H4 (cell line): ENCODE measurements at places on chromosomes 16 and 17.
A peak's percentile ranks its signal among the peaks of the same experiment; 100 is the strongest.

GRCh38 chr17:12613566-12613965 lies 52.1 kb upstream of the MYOCD start:
- DNase-seq, result no peak

DNA sequence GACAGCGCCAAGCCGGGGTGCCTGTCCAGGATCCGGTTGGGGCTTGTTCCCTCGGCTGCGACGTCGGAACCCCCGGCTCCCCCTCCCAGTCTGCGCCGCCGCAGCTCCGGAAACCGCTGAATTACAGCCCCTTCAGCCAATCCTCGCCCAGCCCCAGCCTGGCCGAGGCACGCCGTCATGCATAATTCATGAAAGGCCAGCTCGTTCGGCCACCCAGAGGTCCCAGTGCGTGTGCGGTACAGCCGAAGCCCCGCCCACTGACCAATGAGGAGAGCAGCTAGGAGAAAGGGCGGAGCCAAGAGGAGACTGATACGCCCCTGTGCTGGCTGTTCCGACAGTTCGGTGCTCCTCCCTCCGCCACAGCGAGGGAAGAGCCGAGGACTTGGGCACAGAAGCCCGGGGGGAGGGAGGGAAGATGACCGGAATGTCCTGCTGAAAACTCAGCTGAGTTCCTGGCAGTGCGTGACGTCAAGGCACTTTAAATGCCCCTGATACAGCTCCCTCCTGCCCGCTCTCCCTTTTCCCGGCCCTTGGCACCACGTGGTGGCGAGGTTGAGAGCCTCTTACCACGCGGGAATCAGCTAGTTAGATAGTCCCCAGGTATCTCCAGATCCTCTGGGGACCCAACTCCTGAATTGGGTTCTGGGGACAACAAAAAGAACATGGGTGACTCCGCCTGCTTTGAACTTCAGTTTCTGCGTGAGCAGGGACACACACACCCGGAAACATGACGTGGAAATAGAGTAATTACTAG lies at the start of gene STAT3:
Gene STAT3, minus strand, starts transcription at position 62 of the 754 bp plus-strand sequence. CDS start 39,926 bp downstream, outside the sequence.
- DNase-seq, result peak; percentile 100

- no peak for DNase-seq
Measured at GRCh38 chr17:846901-847843, 65.0 kb downstream of the MRM3 start.

GRCh38 chr16:23948949-23949411 lies 113.2 kb downstream of the PRKCB start:
- no peak for DNase-seq

- DNase-seq, result no peak
Measured at GRCh38 chr16:53061701-53062159, 6.9 kb downstream of the CHD9 start.

DNA sequence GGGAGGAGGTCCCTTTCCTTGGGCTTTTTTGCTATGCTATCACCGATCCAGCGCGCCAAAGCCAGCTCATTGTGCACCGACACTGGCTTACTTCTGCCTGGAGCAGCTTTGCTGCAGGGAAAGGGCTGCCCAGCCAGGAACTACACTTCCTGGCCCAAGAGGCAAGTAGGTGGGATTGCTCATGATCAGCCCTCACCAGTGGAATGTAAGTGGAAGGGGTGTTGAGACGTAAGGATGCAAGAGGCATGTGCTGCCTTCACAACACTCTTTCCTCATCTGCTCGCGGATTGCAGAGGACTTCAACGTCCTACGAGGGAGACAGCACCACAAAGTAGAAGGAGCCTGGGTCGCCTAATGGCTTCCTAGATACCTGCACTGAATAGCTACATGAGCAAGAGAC lies 104.3 kb upstream of the FOXF1 start:
- DNase-seq, result no peak

GRCh38 chr17:78965491-78965924 lies 14.2 kb downstream of the LGALS3BP start:
- no peak for DNase-seq

DNA sequence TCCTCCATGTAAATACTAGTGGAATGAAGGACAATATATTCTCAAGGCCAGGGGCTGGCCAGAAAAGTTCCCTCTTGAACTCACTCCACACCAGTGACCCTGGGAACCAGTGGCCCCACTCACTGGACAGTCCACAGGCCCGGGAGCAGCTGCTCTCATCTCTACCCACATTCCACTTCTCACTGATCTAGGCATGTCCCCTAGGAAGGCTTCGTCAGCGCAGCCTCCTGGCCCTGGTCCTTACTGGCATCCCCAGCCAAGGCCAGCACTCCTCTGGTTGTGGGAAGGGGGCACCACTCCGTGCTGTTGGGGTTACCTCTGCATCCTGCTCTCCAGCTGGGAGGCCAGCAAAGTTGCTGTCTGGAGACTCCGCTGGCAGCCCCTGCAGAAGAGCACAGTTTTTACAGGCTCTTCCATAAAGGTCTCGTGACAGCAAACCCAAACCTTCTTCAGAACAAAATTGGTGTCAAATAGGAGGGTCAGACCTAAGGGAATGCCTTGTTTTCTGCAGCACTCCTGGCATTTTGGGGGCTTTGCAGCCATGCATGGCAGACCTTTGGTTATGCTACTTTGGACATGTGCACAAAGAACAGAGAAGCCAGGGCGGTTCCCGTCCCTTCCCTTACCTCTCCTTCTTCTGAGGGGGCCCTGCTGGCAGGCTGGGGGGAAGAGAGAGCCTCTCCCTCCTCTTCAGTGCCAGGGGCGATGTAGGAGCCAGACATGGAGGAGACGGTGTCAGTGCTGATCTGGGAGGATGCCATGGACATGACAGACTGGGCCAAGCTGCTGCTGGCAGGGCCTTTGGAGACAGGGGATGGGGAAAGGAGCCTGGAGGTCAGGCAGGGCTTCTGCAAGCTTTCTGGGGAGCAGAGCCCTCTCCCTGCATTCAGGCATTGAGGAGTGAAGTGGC lies 14.1 kb upstream of the FOXJ1 start:
- DNase-seq, result no peak

- no peak for DNase-seq
Measured at GRCh38 chr17:78383725-78384471, 5.4 kb downstream of the PGS1 start.

DNA sequence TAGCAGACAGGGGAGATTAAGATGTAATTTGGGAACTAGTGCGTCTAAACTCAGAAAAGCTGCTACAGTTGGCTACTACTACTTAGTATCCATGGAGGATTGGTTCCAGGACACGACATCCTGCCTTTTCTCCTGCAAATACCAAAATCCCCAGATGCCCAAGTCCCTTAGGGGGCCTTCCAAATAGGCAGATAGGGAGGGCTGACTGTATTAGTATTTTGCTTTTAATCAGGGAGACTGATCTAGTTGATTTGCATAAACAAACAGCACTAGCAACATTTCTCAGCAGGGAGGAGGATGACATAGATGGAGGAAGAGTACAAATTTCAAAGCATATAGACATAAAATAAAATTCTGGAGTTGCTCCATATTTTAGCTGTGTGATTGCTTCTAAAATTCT lies 621.6 kb upstream of the GOT2 start:
- no peak for DNase-seq

DNA sequence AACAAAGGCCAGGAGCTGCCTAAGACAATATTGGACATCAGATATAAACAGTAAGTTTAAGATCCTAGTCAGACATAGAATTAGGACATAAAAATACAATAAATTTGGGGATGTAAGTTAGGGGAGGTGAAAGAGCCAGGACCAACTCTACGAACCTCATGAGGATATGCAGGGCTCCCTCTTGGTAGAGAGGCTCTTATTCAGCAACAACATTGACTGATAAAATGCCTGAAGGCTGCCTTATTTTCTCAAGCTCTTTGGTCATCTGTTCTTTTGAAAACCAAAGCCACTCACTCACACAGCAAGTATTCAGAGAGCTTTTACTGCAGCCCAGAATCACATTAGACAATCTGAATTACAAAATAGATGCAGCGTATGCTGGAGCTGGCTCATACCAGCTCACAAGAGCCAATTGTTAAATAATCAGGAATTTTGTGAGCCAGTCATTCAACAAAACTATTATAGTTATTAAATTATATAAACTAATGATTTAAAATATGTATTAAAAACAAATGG lies 108.6 kb upstream of the CLEC3A start:
- no peak for DNase-seq

- DNase-seq, result peak; percentile 82
Measured at GRCh38 chr17:2954898-2955445, 108.4 kb downstream of the OR1D5 start.

DNA sequence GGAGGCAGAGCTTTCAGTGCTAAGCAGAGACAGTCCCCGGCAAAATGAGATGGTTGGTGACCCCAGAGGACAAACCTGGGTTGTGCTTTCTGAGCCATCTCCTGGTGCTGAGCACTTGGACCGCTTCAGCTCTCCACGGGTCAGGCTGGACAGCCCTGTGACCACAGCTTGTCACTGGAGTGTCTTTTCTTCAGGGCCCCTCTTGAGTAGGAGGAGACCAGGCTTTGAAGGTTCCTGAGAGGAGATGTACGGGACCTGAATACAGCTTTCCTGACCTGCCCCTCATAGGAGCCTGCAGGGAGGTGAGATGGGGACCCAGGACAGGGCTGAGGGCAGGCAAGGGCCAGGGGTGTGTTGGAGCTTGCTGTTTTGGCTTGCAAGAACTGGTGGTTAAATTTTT lies 17.8 kb upstream of the ADGRG1 start:
- no peak for DNase-seq

- no peak for DNase-seq
Measured at GRCh38 chr16:57981636-57982035, 10.7 kb upstream of the CNGB1 start.

DNA sequence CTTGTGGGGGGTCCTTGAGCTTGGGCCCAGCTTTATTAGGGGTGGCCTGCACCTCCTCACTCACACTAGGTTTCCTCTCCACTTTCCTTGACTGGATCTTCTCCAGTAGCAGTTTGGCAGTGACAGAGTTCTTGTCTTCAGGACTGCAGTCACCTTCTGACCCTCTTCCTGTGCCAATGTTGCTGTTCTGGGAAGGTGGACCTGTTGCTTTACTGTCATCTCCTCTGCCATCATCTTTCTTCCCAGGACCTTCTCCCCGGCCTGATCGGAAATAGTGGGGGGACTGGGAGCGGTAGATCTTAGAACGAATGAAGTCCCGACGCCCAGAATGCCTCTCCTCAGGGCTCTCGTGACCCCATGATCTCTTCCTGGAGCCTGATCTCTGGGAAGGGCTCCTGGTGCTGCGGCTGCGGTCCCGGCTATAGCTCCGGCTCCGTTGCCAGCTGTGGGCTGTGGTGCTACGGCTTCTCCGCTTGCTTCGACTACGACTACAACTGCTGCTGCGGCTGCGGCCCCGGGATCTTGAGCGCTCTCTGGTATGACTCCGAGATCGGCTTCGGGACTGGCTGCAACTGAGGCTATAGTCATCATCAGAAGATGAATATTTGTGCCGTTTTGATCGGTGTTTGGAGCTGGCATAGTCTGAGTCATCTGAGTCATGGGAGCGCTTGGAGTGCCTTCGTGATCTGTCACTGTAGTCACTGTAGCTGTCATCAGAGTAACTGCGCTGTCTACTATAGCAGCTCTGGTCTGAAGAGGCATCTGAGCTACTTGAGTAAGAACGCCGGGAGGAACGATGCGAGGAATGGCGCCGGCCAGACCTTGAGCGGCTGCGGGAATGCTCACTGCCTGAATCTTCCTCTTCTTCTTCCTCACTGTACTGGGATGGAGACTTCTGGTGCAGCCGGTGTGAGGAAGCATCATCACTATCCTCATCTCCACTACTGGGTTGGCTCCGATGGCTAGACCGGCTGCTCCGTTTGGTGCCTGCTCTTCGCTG lies 9.5 kb upstream of the ITGA2B start:
- no peak for DNase-seq

DNA sequence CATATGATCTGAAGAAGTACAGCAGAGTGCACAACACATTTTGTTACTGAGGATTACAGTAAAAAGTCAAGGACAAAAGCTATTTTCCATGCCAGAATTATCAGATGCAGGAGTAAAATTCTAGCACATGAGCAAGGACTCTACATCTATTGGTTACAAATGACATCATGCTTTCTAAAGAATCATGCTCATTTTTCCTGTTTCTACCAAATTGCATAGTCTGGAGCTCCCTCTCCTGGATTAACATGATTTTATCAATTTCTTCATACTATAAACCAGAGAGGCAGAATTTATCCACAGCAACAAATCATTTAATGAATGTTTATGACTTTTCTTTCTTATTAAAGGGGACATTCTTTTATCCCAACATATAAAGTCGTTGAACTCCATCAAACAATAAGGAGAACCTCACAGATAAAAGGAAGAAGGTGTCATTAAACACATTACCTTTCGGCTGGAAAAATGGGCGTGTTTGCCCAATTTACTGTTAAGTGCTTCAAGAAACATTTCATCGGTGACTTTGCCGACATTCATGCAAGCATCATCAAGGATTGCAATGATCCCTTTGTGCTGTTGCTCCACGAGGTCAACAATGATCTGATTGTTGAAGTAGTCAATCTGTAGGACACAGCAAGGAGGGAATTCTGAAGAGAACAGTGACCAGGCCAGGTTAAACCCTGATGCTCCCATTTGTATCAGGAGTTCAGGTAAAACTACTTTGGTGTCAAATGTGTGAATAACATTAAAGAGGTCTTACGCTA lies 121.7 kb downstream of the MYO1D start:
- DNase-seq, result peak; percentile 68

GRCh38 chr17:43532581-43532980 lies 13.6 kb downstream of the ETV4 start:
- DNase-seq, result no peak

DNA sequence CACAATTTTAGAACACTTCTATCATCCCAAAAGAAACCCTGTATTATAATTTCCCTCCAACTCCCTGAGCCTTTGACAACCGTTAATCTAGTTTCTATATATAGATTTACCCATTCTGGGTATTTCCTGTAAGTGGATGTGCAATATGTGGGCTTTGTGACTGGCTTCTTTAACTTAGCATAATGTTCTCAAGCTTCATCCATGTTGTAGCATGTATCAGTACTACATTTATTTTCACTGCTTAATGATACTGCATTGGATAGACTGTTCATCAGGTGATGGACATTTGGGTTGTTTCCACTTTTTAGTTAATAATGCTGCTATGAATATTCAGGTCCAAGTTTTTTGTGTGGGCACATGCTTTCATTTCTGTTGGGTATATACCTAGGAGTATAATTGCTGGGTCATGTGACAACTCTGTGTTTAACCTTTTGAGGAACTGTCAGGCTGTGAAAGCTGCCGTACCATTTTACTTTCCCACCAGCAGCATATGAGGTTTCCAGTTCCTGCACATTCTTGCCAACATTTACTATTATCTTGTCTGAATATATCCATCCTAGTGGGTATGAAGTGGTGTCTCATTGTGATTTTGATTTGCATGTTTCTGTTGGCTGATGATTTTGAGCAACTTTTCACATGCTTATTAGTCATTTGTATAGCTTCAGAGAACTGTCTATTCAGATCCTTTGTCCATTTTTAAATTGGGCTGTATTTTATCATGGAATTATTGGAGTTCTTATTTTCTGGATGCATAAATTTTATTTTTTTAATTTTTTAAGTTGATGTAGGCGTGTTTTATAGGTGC lies 16.4 kb downstream of the REXO5 start:
- DNase-seq, result no peak

- no peak for DNase-seq
Measured at GRCh38 chr17:59723041-59723440, 15.6 kb downstream of the VMP1 start.

DNA sequence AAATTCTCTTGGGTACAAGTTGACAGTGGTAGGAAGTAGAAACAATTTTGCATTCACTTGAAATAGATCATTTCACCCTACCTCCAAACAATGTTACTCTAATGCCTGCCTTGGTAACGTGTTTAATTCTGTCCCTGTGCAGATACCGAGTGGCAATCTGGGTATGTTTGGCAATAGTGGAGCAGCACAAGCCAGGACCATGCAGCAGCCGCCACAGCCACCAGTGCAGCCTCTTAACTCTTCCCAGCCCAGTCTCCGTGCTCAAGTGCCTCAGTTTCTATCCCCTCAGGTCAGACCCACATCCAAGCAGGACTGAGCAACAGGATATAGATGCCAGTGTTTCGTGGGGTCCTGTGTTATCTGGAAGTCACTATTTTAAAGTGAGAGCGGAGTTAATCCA lies 49.3 kb downstream of the TMC6 start:
- DNase-seq, result no peak
